Lower lobe of right lung (tissue), 2 donors: ENCODE measurements at places on chromosomes 7 and 10.

DNA sequence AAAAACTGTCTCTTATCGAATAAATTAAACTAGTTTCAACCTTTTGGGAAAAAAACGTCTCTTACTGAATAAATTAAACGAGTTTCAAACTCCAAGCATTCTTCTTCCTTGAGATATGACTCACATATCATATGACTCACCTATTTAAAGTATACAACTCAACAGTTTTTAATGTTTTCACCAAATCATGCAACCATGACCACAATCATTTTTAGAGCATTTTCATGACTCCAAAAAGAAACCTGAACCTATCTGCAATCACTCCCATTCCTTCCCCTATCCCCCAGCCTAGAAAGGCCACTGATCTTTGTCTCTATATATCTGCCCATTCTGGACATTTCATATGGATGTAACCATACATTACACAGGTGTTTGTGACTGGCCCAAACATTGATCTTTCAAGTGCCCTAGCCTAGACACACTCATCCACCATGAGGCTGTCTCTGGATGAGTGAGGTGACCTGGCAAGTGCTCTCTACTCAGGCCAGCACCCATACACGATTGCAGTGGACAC lies 115.3 kb downstream of the PIP4K2A start:
- no peak for DNase-seq

GRCh38 chr7:27154901-27155815 lies 1.3 kb downstream of the HOXA7 start:
- no peak for DNase-seq

GRCh38 chr10:127193125-127193524 lies 3.3 kb downstream of the INSYN2A start:
- DNase-seq: no peak

GRCh38 chr7:132568962-132569361 lies 7.3 kb downstream of the PLXNA4 start:
- DNase-seq: no peak
